ENCODE measurements at places on chromosomes 7 and 10.

DNA sequence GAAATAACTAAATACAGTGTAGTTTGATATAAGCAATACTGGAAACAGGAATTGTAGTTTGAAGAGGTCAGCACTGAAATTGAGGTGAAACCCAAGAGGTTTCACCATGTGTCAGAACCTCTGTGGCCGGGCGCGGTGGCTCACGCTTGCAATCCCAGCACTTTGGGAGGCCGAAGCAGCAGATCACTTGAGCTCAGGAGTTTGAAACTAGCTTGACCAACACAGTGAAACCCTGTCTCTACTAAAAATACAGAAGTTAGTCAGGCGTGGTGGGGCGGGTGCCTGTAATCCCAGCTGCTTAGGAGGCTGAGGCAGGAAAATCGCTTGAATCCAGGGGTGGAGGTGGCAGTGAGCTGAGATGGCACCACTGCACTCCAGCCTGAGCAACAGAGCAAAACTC lies 13.7 kb downstream of the AHCYL2 start:
- no peak for DNase-seq

- DNase-seq = no peak
Observed at GRCh38 chr7:30612658-30613265, 18.1 kb downstream of the GARS1 start.

DNA sequence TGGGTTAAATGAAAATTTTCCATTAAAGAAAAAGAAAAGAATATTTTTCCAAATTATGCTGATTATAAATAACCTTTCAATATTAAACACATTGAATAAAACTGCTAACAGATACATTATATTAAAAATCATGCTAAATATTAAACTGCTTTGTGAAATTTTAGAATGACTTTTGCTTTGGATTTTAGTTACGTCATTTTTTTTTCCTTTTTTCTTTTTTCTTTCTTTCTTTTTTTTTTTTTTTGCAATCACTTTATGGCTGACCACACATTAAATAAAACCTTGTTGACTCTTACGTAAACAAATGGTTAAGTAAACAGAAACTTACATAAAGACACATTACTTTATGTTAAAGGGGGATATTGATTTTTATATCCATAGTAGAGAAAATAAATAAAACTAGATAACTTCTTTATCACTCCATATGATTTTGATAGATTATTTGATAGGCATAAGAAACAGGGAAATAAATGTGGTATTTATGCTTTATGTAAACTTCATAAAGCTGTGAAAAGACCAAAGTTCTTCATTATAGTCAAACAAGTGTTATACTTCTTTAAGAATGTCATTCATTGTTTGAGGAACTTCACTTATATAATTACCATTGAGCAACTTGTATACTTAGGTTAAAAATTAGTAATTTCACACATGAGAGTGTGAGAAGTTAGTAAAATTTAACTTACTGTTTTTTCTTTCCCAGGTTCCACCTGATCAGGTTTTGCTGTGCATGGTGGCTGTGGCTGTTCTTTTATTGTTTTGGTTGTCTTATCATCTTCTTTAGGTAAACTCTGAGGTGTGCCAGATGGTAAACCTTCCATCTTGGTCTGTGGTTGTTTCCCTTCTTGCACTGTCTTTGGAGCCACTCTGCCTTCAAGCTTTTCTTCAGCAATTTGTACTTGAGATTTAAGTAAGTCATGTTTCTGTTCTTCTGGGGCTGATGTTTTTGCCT lies 197.3 kb downstream of the PCLO start:
- no peak for DNase-seq

DNA sequence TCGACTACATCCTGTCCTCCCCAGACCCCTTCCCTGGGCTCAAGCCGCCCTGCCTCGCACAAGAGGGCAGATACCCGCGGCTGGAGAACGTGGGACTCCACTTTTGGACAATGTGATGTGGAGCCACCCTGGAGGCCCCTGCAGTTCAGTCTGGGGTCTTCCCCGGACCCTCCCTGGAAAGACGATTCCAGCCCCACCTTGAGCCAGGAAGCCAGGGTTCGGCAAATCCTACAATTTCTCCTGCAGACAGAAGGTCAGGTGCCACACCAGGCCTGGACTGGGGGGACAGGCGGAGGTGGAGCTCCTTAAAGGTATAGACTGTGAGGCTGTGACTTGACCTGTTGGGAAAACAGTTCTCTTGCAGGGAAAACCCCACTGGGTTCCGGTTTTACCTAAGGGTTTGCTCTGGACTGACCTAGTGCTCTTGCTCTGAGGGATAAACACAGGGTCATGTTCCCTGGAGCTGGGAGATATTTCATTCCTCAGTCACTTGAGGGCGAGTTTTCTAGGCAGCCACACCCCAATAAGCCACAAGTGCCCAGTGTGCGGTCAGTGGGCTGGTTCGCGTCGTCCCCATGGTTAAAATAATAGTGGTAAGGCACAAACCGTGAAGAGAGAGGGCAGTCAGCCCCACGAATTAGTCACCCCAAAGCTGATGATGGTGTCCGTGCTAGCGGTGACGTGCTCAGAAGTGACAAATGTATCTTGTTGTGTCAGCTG lies 1.6 kb downstream of the FOXL3 start:
- no peak for DNase-seq

GRCh38 chr10:88763441-88763840 lies 3.6 kb downstream of the LIPN start:
- DNase-seq = no peak

GRCh38 chr10:29725133-29725720 lies 90.5 kb upstream of the SVIL start:
- no peak for DNase-seq

Measured in stimulated activated CD4-positive, alpha-beta T cell treated with anti-CD3 and anti-CD28 coated beads, Interleukin-12 subunit alpha, Interleukin-12 subunit beta, amount 100 ng/mL, for 24 hours (primary cell).